Neuronal stem cell (in vitro differentiated cells): ENCODE measurements at places on chromosomes 7 and 10.
A peak's percentile ranks its signal among the peaks of the same experiment; 100 is the strongest.

DNA sequence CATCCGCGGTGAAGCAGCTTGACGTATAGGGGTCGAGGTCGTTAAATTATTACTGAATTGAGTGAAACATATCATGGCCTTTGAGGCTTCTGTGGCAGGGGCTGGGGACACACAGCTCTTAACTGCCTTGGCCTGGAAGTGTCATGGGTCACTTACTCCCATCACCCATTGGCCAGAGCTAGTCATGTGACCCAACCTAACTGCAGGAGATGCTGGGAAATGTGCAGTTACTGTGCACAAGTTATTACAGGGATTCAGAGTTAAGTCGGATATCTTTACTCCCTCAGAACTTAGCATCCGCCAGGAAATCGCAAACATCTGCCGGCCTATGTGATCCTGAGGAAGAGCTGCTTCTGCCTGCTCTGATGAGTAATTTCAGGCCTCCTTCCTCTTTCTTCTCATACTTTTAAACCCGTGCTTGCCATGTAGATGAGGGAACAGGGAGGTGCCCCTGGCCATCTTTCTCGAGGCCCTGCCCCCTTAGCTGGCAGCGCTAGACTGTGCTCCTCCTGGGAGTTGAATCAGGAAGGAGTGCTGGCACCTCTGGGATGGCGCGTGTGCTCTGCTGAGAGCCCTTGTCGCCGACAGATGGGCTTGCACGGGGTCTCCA lies 203.6 kb downstream of the TCF7L2 start:
- no peak for DNase-seq

GRCh38 chr10:17472481-17473227 lies 18.3 kb upstream of the ST8SIA6 start:
- no peak for DNase-seq

DNA sequence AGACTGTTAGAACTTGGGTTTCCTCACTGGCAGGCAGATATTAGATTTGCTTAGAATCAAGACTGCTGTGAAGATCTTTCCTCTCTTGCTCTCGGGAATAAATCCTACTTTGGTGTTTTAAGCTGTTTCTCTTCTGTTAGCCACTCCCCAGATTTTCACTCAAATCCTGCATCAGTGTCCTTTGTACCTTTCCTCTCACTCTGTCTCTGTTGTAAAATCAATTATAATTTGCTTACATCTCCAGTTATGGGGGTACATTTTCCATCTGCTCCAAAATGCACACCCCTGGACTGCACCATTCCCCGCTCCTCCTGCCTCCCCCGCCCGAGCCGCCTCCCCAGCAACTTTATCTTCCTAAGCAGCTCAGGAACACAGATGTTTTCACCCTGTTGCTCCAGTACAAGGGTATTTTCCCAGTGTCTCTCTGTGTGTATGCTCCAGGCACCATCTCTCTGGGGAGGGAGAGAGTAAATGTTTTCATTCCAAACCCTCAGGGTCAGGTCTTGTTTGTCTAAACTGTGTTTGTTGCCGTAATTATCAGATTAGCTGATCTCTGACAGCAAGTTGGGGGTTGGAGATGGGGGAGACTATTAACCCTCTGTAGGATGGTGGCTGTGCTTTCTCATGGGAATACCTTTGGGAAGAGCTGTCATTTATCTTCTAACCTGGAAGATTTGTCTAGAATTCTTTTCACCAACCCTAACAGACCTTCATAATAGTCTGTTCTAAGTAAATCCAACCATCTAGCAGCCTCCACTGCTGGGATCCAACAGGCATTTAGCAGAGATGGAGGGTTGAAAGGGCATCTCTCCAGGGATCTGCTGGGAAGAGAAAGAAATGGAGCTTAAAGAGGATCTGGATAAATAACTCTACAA lies 20.4 kb upstream of the GOT1 start:
- no peak for DNase-seq

- no peak for DNase-seq
Observed at GRCh38 chr10:1059902-1060301, 3.7 kb downstream of the WDR37 start.

GRCh38 chr10:94219829-94220228 lies 142.9 kb downstream of the NOC3L start:
- DNase-seq = no peak

DNA sequence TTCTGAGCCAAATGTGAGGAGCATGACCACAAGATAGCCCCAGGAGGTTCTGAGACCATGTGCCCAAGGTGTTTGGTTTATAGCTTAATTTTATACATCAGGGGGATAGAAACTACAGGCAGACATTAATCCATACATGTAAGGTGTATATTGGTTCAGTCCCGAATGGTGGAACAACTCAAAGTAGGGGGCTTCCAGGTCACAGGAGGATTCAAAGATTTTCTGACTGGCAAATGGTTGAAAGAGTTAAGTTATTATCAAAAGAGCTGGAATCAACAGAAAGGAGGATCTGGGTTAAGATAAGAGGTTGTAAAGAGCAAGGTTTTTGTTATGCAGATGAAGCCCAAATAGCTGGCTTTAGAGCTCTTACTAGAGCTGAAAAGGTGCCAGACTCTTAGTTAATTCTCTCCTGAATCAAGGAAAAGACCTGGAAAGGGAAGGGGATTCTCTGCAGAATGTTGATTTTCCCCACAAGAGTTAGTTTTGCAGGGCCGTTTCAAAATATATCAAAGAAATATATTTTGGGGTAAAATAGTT lies 640.0 kb downstream of the IPMK start:
- DNase-seq = no peak

DNA sequence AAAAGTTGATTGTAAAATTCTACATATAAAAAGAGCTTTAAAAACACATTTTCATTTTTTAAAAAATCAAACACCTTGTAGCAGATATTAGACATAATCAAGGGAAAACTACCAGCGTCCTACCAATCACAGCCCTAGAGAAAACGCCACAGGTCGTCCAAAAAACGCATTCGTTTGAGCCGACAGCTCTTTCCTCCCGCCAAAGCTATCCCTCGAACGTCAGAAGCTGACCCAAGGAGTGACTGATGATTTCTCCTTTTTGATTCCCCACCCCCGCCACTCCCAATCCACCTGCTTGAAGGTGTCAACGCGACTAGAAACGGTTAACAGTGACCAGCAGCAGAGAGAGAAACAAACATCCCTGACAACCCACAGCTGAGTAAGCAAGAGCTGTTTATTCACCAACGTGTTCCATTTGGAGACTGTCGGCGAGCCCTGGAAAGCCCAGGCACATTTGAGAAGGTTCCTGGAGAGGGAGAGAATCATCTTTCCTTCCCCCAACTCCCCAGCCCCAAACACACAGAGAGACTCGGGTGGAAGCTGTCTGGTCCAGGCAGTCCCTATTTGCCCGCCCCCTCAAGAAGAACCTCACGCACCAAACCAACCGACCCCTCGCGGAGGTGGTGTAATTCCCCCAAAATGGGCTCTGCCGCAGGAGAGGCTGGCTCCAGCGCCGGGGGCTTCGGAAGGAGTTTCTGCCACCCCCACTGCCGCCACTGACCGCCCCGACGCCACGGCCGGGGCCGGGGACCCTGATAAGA lies 622 bp downstream of the CPEB3 start:
- peak; percentile 36 for DNase-seq

DNA sequence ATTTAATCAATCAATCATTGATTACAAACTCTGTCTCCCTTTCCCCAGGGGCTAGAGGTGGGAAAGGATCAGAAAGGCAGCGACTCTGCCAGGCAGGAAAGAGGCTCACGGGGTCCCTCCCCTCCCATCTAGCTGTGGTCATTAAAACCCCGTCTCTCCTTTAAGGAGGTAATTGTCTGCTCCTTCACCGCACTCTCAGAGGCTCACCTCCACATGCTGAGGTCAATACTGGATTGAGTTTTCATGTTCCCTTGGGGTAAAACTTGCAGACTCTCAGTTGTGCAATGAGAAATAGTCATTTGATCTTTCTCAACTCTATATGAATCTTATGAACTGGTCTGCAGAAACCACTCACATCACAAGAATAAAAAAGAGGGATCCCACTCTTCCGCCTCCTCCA lies 368.8 kb downstream of the ADRA2A start:
- DNase-seq = no peak

GRCh38 chr10:103745341-103746247 lies 109.8 kb downstream of the SH3PXD2A start:
- DNase-seq = no peak

DNA sequence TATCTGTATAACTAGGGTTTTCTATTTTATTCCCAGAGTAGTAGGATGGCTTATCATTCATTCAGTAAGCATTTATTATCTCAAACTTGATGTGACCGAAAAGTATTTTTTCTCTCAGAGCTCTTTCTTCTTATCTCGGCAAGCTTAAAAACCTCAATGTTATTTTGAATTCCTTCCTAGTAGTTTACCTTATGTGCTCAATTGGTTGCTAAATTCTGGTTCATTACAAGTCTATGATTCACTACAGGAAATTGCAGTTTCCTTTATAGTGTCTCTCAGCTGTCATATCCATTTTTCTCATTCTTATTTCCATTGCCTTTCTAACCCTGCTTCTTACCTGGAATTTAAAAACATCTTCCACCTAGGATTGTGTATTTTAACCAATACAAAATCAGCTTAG lies 12.6 kb upstream of the ICA1 start:
- DNase-seq = no peak

- DNase-seq = no peak
Observed at GRCh38 chr7:47196106-47196645, 385.7 kb downstream of the TNS3 start.

DNA sequence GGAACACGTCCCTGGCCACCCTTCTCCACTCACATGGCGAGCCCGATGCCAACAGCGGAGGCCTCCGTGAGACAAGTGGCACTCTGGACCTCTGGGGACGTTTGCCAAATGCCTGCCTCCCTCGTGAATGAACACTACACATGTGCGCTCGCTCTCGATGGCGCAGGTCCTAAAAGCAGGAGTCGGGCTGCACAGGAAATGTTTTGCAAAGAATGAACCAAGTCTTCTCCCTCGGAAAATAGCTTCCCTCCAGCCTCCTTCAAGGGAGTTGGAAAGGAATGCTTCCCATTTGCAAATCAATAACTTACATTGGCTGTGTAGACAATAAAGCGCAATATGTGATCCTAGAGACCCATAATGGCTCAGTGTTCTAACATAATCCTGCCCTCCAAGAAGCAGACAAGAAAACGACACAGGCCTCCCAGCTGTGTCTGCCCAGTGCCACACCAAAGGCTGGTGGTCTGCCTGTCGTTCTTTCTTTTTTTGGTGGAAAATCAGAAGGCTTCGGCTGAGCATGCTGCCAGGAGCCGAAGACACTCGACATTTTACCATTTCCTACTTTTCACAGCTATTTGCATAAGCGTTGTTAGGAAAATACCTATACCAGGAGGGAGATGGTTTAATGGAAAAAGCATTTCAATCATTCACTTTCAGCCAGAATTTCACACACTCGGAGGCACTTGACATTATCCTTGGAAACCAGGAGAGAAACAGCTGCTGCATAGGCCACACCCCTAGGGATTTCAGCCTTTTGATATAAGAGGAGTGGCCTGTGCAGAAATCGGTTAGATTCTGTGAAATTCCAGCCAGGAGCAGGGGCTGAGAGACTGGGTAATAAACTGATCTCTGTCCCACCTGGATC lies 38.4 kb downstream of the ATXN7L1 start:
- DNase-seq = no peak

DNA sequence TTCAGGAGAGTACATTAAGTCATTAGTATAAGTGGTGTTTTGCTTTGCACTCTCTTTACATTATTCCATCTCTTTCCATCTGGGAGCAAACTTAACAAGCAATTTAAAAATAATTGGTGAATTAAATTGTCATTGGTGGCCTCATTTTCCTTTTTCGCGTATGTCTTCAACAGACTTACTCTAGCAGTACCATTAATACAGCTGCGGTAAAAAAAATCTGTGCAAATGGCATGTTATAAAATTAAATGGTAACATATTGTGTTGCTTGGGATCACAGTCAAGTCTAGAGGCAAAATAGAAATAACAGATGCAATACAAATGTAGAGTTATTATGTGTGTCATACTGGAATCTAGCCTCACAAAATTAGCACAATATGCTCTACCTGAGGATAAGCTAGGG lies 322.4 kb downstream of the PCDH15 start:
- DNase-seq = no peak

- peak; percentile 54 for DNase-seq
Observed at GRCh38 chr10:92240289-92241157, 50.4 kb downstream of the CPEB3 start.

DNA sequence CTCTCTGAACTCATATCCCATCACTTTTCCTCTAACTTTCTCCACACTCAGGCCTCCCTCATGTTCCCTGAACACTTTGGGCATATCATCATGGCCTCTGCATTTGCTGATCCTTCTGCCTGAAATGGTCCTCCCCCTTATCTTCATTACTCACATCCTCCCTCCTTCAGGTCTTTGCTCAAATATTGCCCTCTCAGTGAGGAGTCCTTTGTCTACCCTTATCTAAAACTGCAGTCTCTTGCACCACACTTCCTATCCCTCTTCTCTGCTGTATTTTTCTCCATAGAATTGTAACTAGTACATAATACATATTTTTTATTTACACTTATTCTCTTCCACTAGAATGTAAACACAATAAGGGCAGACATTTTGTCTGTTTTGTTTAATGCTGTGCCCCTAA lies 41.7 kb downstream of the DNAJC1 start:
- DNase-seq = no peak

DNA sequence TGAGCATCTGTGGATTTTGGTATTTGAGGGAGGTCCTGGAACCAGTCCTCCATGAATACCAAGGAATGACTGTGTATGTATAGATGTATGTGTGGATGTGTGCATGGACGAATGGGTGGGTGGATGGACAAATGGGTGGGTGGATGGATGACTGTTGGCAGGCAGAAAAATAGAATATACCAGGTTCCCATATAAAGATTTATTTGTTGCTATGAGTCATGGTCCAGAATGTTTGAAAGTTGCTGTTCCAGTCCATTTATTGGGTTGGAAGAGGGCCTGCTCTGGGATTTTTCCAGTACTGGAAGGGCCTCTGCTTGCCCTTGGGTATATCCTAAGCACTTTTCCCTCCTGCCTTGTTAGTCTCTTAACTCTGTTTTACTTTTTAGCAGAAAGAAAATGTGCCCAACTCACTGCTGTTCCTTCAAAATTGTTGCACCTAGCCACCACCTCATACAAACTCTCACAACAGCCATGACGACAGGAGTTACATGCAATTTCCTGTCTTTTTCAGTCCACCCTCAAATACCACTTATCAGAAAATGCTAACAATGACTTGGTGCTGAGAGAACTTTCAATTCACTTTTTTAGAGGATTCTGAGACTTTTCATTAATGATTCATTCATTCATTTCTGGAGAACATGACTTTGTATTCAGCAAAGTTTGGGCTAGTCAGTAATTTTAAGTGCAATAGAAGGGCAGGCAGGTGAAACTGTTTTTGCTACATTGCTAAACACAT lies 108.1 kb downstream of the EEPD1 start:
- no peak for DNase-seq
